ENCODE measurements at places on chromosomes 1 and 21.

DNA sequence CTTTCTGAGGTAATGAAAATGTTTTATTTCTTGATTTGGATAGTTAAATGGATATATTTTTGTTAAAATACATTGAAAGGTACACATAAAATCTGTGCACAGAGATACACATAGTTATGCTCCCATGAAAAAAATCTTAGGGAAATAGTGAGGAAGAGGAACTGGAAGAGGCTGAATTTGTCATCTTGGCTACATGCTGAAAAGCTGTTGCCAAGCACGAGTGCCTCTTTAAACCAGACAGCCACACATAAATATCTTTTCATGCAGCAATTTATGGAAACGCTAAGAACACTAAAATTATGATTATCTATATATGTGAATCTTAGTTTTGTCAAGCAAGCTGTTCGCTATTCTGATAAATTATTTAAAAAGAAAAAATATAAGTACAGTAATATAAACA, 12.8 kb upstream of the ADAR start:
- DNase-seq = no peak

DNA sequence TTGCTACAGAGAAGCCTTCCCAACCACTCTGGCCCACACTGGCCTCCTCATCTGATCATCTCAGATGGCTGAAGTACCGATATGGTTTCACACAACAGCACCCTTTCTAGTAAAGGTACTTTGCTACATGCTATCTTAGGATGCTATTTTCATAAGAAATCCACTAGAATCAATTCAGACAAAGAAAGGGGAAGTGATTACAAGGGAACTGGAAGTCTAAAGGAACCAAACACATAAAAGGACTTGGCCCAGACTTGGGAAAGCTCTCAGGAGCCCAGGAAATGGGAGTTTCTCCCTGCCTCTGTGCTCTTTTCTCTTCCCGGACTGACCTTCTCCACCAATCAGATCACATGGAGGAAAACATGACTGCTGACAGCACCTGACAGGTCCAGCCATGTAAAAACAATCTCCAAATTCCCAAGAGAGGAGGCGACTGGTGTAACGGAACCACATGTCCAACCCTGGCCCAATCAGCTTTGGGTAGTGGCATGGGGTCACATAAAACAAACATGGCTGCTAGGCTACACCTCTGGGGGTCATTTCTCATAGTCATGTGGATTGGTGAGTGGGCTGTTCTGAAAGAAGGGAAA, 12.7 kb upstream of the FOXE3 start:
- DNase-seq = no peak

DNA sequence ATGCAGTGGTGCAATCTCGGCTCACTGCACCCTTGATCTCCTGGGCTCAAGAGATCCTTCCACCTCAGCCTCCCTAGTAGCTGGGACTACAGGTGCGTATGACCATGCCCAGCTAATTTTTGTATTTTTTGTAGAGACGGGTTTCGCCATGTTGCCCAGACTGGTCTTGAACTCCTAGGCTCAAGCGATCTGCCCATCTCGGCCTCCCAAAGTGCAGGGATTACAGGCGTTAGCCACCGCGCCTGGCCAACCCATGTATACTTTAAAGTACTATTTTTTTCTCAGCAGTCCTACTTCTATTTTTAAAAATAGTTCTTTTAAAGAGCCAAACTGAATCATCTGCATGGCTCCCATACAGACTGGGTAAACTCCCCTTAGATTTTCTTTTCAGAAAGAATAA, 3.5 kb downstream of the STK40 start:
- DNase-seq = no peak

- DNase-seq = no peak
Observed at GRCh38 chr1:236560213-236560771, 36.5 kb downstream of the LGALS8 start.

GRCh38 chr1:60113028-60113427, 39.5 kb upstream of the C1orf87 start:
- DNase-seq = no peak

DNA sequence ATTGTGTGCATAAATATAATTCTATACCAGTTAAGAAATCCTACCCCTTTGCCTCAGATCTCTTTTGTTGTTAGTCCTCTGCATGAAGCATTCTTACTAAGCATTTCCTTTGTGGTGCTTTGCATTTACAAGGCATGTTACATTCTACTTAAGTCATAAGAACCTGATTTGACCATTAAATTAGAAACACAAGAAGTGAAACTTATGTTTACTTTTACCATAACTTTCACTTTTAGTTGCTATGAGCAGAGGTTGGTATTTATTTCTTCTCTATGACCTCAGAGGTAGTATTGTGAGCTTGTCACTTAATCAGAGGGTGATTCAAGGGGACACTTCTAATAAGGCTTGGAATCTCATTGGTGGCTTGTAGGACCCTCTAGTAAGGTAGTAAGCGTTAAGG, 9.0 kb downstream of the FAM20B start:
- no peak for DNase-seq

DNA sequence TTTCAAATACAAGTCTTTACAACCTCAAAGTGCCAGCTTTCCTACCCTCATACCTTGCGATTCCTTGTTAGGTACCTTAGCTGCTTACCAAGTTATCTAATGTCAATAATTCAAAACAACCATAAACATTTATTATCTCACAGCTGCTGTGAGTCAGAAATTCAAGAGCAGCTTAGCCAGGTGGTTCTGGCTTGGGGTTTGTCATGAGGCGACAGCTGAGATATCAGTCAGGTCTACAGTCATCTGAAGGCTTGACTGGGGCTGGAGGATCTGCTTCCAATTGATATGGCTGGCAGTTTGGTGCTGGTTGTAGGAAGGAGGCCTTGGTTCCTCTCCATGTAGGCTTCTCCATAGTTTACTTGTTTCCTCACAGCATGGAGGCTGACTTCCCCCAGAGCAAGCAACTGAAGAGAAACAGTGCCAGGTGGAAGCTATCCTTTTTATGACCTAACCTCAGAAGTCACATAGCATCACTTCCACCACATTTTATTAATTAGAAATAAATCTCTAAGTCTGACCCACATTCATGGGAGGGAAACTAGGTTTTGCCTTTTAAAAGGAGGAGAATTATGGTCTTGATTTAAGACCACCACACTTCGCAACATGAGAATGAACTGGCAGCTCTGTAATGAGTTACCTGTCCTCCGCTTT, 103.3 kb upstream of the FGGY start:
- DNase-seq = no peak

GRCh38 chr1:60598041-60598910, 484.1 kb upstream of the NFIA start:
- no peak for DNase-seq

GRCh38 chr1:220974431-220974830, 95.2 kb downstream of the HLX start:
- no peak for DNase-seq

- no peak for DNase-seq
Observed at GRCh38 chr1:87464022-87464490, 135.4 kb downstream of the LMO4 start.

- DNase-seq = no peak
Observed at GRCh38 chr1:88662723-88663122, 21.4 kb upstream of the PKN2 start.

DNA sequence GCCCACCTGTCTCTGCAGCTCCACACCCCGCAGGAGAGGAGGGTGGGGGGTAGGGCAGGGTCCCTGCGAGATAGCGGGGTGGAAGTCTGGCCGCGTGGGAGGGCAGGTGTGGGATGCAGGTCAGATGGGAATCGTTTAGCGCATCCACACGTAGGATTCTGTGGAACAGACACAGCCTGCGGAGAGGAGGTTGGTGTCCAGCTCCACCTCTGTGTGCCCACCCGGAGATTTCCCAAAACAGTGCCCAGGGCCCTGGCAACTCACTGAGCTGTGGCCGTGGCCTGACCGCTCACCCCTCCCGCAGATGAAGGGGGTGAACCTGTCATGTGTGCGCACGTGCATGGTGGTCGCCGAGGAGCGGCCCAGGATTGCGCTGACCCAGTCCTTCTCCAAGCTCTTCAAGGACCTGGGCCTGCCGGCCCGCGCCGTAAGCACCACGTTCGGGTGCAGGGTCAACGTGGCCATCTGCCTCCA, 46.9 kb downstream of the S100B start:
- DNase-seq = no peak

DNA sequence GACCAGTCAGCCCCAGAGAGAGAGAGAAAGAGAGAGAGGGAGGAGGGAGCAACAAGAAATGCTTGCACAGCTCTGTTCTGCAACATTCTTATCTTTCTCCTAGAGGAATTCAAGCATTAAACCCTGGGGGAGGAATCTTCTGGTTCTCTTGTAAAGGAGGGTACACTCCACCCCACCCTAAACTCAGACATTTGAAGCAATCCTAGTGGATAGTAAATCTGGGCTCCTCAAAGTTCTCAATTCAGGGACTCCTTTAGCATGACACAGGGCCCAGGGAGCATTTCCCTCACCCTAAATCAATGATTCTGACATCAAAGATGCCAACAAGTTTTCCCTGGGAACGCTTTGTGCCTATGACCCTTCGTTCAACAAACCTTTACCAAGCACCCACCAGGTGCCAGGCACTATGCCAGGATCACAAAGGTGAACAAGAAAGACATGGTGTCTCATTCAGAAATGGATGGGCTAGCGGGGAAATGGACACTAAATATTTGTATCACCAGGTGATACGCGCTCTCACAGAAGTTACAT, 11.9 kb upstream of the CAPN2 start:
- DNase-seq = no peak

- DNase-seq = no peak
Observed at GRCh38 chr1:12456979-12457378, 161.0 kb downstream of the DHRS3 start.

DNA sequence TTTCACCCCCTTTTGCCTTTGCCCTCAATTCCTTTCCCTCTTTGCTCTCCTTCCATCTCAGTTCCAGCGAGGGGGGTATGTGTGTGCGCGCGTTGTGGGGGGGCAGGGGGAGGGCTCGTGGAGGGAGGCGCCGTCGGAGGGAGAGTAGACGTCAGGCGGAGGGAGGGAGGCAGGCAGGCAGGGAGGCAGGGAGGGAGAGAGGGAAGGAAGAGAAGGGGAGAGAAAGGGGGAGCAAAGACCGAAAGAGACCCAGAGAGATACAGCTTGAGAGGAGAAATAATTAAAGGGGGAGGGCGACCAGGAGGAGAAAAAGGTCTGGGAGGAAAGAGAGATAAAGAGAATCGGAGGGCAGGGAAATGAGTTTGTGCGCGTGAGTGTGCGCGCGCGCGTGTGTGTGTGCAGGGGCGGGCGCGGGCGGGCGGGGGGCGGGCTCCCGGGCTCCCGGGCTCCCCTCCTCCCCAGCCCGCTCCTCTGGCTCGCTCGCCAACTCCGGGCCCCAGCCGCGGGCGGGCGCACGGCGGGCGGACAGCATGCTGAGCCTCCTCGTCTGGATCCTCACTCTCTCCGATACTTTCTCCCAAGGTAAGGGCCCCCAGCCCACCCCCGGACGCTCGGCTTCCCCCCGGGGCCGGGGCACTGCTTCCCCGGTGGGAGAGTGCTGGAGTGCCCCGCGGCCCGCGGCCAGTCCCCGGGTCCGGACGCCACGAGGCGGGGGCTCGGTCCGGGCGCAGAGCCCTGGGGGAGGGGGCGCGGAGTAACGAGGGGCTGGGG, at the start of gene KIRREL1:
TSS of gene KIRREL1 (plus strand) at position 499 of the 771 bp plus-strand sequence. CDS start at position 531, 32 bp downstream.
- no peak for DNase-seq

GRCh38 chr1:88875595-88875994, 15.8 kb downstream of the GTF2B start:
- DNase-seq = no peak

GRCh38 chr21:16305686-16306085, 575.9 kb downstream of the USP25 start:
- no peak for DNase-seq

GRCh38 chr1:113891631-113892220, 4.3 kb upstream of the BCL2L15 start:
- DNase-seq = no peak

- no peak for DNase-seq
Observed at GRCh38 chr1:118118469-118118868, 66.6 kb downstream of the SPAG17 start.

DNA sequence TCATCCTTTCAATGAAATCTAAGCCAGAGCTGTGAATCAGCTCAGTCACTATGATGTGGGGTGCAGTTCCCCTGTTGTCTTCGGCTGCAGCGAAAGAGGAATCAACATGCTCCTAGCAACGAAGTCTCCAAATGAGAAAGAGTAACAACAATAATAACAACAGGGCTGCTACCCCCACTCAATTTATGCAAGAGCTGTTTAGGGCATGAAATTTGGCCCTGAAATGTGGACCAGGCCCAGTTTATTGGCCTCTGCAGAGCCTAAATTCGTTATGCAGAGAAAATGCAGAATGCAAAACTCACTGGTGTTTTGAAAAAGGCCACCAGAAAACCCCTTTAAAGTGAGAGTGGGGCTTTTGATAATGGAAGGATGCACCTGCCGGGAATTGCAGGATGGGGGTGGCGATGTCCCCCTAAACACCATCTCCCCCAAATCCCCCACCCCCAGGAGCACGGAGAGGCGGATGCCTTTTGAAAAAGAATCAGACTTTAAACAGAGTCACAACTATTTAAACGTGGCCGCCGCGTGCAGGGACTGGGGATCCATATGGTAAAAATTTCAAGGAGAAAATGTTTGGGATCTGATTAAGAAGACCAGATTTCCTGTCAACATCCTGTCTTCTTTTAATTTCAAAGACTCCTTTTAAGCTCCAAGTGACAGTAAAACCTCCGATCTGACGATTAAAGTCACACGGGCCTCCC, 1.9 kb downstream of the RUNX3 start:
- DNase-seq = no peak

- DNase-seq = no peak
Observed at GRCh38 chr1:99820546-99820945, 29.6 kb upstream of the AGL start.

DNA sequence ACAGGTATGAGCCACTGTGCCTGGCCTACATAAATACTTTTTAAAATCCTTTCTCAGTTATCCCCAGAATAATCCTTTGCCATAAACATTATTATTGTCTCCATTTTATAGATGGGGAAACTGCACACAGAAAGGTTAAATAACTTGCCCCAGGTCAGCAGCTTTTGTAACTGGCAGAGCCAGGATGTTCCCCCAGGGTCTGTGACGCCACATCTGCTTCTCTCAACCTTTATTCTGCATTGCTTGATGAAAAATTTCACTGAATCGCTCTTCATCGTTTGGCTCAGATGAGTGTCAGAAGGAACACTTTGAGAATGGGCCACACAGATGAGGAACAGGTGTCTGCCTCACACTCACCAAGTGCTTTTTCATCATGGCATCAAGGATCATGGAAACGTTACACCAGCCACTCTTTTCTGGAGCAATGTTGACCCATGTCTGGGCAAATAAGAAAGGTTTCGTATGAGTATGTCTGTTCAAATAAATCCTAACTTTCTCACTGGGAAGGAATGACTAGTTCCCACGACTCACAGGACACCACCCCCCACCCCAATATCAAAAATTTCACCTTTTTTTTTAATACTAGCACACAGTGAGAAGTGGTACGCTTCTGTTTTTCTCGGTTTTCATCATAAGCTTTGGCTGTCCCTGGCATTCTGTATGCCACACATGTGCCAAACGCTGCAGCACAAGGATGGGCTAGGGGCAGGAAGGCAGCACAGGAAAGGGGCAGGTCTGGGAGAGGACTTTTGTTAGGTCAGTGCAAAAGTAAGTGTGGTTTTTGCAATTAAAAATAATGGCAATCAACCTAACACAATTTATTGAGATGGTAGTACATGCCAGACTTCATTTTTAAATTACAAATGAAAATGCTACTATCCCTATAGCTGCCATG, 9.0 kb upstream of the PTGFRN start:
- no peak for DNase-seq

- no peak for DNase-seq
Observed at GRCh38 chr1:28159680-28160079, 16.8 kb downstream of the PTAFR start.
